Myocyte (in vitro differentiated cells): ENCODE measurements at places on chromosomes 3 and 15.

- no peak for DNase-seq
These were observed 2.5 kb downstream of the CLDN11 start for GRCh38 chr3:170421111-170421641.

- DNase-seq, result no peak
These were observed 741.5 kb downstream of the EDEM1 start for GRCh38 chr3:5929027-5929426.

DNA sequence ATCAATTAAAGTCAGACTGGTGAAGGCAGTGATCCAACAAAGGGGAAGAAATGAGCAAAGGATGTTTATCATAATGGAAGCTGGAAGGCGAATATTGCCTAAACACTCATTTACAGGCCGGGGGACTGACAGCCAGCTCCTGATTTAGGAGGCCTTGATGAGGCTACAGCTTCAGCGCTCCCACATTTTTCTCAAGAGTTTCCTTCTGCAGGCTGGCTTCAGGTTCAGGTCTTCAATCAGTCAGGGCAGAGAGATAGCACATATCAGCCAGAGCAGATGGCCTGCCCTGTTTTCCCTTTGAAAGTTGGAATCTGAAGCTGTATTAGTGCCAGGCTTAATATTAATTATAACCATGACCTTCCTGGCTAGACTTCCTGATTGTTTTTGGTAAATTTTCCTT lies 218.9 kb downstream of the SV2B start:
- no peak for DNase-seq

DNA sequence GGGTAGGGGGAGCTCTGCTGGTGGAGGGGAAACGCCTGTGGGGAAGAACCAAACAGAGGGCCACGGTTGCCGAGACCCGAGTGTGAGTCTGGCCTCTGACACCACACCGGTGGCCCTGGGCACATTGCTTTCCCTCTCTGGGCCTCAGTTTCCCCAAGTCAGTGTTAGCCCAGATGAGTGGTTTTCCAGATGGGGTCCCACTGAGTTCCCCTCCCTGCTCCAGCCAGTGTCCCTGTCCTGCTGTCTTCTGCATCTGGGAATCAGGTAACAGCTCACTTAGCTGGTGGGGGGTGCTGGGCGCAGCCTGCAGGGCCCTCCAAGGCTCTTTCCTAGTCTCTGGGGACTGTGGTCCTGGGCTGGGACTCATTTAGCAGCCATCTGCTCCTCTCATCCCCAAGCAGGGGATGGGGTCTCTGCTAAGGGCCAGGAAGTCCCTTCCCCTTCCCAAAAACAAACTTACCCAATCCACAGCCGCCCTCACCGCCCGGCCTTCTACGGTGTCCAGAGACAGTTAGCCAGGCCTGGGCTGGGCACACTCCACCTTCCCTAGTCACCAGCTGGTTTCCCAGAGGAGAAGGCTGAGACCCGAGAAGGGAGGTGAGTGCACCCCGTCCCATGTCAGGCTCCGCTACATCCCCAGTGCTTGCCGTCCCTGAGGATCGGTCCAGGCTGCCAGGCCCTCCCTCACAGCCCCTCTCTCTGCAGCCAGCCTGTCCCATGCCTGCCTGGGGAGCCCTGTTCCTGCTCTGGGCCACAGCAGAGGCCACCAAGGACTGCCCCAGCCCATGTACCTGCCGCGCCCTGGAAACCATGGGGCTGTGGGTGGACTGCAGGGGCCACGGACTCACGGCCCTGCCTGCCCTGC lies 676 bp downstream of the GP9 start:
- no peak for DNase-seq

GRCh38 chr15:90625037-90625436 lies 92.1 kb upstream of the BLM start:
- no peak for DNase-seq

DNA sequence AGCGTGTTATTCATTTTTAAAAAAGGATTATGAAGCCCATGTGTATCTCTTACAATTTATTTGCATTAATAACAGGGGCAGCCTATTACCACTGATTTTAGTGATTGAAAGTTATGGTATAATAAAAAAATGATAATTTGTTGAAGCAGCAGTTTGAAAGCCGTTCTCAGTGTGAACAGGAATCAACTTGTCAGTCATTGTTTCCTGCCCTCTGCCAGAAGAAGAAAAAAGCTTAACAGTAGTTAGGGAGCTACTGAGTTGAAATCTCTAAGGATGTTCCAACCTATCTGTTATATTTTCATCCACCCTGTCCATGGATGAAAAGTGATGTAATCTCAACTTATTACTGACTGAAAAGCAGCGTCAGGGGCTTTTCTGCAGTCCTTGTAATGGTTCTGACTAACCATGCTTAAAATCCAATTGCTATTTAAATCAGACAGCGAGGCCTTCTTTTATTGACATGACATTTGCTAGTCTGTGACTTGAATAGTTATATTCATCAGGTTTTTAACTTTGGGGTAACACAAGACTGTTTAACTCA lies 486.7 kb downstream of the ROBO2 start:
- DNase-seq, result no peak

DNA sequence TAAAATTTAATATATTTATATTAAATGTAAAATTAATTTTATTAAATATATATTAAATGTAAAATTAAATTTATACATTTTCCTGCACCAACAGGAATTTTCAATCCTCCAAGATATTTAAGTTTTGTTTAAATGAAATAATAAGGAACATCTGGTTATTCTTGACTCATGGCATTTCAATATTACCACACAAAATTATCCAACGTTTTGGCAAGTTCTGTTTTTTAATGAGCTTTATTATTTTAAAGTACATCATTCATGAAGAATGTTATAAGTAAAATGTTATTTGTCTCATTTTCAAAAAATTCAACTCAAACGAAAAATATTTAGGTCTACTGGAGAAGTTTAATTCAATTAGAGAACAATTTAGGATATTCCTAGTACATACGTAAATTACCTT lies 811.4 kb downstream of the NAALADL2 start:
- DNase-seq, result no peak

- no peak for DNase-seq
These were observed 19.6 kb downstream of the SUMF1 start for GRCh38 chr3:4447295-4447999.

GRCh38 chr3:50627407-50628051 lies 10.6 kb downstream of the MAPKAPK3 start:
- peak; percentile 97 for DNase-seq

DNA sequence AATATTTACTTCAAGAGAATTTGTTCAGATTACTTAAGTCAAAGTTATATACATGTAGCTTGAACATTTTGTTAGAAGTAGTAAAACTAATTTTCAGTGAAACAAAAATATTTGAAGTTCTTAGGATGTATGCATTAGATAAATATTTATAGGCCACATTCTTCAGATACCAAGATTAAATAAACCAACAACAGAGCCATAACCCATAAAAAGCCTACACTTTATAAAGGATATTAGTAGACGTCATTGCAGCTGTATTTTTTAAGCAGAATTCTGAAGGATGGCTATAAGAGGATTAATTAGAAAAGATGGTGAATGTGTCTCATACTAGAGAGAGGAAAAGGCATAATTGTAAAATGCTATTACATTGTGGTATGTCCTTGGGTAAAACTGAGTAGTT lies 449.7 kb upstream of the ALCAM start:
- DNase-seq, result no peak

DNA sequence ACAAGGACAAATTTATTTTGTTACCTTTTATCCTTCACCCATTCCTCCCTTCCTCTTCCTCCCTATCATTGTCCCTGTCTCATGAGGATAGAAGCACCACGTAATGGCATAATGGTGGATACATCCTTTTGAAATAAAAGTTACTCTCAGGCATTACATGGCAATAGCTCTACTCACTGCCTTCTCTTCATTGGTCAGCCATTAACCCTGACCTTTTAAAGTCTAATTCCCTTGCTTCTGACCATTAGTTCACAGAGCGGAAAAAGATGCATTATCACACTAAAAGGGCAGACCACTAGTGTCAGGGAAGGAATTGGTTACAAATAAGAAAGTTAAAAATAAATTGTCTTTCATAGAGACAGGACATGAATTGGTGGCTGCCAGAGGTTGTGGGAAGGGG lies 54.6 kb upstream of the EIF1B start:
- DNase-seq, result no peak

DNA sequence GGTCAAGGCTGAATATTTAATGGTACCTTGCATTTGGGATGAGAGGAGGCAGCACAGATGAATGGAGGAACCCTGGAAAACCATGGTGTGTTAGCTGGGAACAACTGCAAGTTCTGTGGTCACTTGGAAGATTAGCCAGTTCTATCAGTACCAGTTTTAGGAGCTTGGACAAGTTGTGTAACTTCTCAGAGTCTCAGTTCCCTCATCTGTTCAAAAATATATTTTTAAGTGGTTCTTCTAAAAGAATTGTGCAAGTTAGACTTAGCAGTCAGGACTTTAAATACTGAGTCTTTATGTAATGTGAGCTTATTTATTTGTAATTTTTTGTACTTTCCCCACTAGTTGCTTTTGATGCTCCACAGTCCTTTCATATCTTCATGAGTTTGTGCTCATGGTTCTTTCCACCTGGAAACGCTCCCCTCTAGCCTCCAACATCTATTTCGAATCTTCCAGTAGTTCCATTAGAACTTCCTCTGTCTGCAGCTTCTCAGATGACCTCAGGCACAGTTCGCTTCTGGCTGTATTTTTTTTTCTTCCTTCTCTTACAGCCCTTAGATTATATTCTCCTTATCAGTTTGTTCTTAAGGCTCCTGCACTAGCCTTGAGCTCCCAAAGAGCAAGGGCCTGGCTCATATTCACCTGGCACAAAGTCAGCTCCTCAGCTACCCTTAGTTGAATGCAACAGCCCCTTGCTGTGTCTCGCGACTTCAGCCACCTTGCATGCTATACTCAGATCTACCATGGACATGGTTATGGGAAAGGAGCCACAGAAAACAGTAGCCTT lies 27.1 kb downstream of the ITPR1 start:
- no peak for DNase-seq

GRCh38 chr3:175304404-175304803 lies 445.3 kb downstream of the NAALADL2 start:
- DNase-seq, result peak; percentile 42

DNA sequence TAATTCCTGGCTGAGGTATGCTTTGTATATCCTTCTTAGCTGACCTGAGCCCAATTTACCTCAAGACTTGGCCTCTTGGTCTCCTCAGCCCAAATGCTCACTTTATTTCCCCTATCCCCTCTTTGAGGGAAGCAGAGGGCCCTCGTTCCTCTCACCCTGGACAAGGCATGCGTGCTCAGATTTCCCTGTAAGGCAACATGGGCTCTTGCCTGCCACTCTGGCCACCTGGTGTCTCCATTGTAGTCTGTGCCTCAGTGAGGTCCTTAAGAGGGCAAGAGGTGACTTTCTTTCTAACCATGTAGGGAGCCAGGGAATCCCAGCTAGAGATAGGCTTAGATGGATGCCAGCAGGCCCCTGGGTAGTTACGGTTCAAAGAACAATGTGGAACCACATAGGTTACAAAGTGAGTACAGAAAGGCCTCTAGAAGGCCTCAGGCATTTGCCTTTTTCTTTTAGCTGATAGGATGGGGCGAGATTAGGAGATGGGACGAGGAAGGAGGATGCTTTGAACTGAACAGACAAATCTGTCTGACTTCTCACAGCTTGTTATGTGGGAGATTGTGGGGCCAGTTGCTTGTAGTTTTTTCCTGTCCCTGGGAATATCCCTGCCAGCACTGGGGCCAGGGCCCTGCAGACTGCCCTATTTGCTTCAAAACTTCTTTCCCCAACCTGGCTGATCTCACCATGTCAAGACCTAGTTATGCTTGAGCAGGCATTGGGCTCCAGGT lies 1.1 kb upstream of the INTS14 start:
- peak; percentile 18 for DNase-seq

- DNase-seq, result no peak
These were observed 79.5 kb downstream of the MEIS2 start for GRCh38 chr15:37020852-37021251.

GRCh38 chr3:27720899-27721716 lies 1.0 kb downstream of the EOMES start:
- no peak for DNase-seq

DNA sequence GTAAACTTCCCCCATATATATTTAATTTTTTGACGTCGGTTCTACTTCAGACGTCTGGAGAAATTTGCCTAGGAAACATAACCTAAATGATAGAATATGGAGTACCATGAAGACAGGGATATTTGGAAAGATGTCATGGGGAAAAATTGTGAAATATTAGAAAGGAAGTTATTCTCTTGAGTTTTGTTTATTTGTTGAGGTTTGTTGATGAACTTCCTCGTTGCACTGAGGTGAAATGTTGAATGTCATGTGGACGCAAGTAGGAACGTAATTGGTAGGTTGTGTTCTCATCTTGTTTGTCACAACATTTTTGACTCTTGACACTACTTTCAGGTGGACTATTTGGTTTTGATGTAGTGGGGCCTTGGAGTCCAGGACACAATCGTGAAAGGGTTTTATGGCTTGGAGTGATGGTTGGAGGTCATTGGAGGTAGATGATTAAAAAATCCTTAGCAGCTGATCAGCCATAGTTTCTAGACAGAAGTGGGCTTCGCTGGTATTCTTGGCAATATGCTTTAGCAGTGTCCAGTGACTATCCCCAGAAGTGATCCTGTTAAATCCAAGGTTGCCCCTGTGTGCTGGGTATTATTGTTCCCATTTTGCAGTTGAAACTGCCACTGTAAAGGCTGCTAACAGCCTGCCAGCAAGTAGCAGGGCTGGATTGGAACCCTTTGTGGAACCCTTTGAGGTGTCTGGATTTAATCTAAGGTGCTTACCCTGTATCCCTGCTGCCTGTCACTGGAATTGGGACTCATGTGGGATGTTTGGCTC lies 1.5 kb downstream of the ABHD5 start:
- DNase-seq, result no peak
